ENCODE measurements at places on chromosomes 12 and 14.

DNA sequence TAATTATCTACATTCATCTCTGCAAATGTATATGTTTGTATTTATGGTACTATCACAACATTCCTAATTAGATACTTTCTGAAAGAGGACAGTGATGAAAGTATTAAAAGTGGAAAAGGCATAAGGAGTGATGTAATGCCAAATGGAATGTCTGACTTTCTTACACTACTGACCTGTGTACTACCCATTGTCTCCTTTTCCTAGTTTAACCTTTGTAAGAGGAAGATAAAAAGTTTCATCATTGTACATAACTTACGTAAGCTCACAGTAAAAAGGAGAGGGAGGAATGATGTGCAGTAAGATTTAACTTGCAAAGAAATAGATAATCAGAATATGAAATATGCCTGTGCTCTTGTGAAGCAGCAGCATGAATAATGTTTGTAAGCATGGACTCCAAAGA, 55.9 kb downstream of the SOX5 start:
- no peak for DNase-seq

GRCh38 chr12:57214398-57214781, 2.2 kb upstream of the NXPH4 start:
- DNase-seq: peak; percentile 71

GRCh38 chr12:40986001-40986400, 202.1 kb upstream of the PDZRN4 start:
- DNase-seq: no peak

GRCh38 chr12:132056951-132057350, 87.2 kb downstream of the DDX51 start:
- no peak for DNase-seq

DNA sequence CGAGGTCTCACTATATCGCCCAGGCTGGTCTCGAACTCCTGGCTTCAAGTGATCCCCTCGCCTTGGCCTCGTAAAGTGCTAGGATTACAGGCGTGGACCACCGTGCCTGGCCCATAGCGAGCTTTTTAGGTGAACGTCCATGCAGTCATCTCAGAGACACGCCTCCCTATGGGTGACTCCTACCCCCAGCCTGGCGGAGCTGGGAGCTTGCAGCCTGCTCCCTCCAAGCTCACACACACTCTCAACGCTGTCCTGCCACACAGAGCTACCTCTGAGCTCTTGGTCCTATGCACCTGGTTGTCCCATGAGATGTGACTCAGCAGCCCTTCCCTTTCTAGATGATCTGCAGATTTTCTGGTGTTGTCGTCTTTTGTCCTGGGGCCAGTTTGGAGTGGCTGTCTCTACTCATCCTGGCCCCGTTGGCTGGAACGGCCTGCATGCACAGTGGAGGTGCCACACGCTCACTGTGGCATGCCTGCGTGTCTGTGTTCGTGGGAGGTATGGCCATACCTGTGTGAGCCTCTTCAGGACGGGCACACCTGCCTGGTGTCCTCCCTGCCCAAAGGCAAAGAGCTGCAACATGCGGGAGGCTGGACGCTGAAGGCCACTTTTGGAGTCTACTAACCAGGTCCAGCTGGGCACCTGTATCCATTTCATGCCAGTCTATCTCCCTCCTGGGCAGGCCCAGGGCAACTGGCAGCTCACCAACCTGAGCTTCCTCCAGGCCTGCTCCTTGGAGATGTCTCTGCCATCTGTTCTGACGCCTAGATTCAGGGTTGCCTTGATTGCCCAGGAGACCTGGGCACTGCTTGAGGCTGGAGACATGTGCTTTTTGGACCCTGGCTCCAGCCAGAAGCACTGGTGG, 18.1 kb downstream of the CABP1 start:
- no peak for DNase-seq

- no peak for DNase-seq
Observed at GRCh38 chr14:93173943-93174395, 10.7 kb downstream of the MOAP1 start.

DNA sequence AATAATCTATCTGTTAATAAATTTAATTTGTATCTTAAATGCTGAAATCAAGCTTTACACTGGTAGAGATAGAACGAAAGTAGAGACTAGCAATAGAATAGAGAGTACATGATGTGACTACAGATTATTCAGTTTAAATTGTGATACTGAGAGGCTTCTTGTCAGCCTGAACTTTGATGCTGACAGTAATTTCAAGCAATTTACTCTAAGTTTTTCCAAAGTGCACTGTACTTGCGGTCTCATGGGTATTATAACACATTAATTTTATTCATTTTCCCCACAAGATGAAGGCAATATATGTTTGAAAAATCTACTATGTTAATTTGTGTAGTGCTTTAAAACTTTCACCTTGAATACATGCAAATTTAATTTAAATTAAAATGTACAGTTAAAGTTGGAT, 914.0 kb upstream of the FBXO33 start:
- DNase-seq: no peak

DNA sequence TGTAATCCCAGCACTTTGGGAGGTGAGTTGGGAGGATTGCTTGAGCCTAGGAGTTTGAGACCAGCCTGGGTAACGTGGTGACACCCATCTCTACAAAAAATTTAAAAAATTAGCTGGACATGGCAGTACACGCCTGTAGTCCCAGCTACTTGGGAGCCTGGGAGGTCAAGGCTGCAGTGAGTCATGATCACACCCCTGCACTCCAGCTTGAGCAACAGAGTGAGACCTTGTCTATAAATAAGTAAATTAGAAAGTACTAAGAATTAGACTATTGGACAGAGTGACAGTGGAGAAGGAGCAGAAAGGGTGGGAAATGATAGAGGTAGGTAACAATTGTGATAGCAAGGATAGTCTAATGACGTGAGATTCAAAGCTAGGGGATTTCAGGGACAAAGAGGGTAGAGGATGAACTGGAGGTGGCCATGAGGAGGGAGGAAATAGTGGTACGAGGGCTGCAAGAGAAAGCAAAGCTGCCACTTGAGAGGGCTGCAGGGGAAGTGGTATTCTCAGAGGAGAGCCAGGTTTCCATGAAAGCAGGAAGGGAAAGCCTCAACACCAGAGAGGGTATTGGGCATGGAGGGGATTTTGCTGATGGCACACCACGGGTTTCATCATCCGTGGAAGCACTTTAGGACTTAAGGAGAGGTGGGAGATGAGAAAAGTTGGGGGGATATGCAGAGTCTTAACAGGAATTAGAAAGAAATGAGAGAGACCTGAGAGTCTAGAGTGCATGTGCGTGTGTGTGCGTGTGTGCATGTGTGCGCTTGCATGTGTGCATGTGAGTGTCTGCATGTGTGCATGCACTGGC, 85.6 kb downstream of the SYNE2 start:
- peak; percentile 42 for DNase-seq

DNA sequence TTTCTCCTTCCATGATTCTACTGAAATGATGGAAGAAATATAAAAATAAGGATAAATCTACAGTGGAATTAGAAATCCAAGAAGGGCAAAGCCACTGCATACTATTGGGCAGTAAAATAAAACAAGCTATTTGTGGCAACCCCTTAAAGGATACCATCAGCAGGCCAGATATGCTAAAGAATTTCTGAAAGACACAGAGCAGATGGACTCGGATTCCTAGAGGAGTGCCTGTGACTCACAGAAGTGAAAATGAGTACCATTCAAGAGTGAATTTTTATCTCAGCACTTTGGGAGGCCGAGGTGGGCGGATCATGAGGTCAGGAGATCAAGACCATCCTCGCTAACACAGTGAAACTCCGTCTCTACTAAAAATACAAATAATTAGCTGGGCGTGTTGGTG, 318.1 kb downstream of the LRIG3 start:
- DNase-seq: peak; percentile 8

- no peak for DNase-seq
Observed at GRCh38 chr14:89418452-89418851, 1.4 kb upstream of the FOXN3 start.

GRCh38 chr14:103521438-103521950, 1.1 kb downstream of the CKB start:
- DNase-seq: no peak

DNA sequence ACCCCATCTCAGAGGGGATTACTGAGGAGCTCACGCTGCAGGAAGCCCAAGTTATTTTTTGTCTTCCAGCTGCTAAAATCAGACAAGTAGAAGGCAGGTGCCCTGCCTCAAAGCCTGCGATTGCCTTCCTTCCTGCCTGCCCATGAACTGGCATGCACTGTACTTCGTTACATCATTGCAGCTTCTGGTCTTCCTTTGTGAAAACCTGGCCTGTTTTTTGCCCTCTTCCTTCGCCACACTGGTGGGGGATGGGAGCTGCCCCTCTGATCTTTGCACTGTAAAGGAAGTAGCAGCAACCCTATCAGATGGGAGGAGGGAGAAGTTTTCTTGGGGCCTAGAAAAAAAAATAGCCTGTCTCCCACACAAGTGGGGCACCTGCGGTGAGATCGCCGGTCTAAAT, 1098.7 kb downstream of the BCL11B start:
- DNase-seq: no peak

- DNase-seq: no peak
Observed at GRCh38 chr12:123942911-123943648, 29.6 kb downstream of the CCDC92 start.

DNA sequence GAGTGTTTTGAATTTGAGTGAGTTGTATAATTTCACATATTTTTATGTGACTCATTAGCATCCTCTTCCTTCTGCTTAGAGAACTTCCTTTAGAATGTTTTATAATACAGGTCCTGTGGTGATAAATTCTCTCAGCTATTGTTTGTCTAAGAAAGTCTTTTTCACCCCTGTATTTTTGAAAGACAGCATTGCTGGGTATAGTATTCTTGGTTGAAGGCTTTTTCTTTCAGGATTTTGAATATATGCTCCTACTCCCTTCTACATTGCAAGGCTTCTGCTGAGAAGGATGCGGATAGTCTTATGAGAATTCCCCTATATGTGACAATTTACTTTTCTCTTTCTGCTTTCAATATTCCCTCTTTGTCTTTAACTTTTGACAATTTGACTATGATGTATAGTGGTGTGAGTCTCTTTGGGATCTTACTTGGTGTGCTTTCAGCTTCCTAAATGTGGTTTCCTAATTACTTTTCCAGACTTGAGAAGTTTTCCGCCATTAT, 118.9 kb upstream of the HMGA2 start:
- DNase-seq: no peak
